Fibroblast of gingiva (primary cell): ENCODE measurements at places on chromosomes 12 and 14.

DNA sequence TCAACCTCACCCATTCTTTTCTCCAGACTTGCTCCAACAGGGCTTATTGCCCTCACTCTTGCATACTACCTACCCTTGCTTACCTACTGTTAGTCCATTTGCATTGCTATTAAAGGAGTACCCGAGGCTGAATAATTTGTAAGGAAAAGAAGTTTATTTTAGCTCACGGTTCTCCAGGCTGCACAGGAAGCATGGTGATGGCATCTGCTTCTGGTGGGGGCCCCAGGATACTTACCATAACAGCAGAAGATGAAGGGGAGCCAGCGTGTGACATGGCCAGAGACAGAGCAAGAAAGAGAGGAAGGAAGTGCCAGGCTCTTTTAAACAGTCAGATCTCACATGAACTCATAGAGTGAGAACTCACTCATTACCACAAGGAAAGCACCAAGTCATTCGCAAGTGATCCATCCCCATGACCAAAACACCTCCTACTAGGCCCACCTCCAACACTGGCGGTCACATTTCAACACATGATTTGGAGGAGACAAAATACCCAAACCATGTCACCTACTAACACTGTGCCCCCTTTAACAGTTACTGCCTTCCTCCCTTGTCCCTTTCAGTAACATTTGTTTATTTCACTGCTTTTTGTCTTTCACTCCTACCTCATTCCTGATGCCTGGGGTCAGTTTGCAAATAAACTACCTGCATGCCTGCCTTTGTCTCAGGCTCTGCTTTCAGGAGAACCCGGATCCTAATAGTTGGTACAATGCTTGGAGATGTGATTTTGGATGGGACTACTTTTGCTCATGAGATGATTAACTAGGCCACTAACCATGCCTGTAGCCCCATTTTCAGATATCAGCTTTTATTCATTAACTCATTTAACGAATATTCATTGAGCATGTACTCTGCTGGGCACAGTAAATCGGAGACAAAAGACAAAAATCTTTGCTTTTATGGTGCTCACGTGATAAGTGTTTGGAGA lies 41.6 kb upstream of the CSRP2 start:
- DNase-seq, result no peak

DNA sequence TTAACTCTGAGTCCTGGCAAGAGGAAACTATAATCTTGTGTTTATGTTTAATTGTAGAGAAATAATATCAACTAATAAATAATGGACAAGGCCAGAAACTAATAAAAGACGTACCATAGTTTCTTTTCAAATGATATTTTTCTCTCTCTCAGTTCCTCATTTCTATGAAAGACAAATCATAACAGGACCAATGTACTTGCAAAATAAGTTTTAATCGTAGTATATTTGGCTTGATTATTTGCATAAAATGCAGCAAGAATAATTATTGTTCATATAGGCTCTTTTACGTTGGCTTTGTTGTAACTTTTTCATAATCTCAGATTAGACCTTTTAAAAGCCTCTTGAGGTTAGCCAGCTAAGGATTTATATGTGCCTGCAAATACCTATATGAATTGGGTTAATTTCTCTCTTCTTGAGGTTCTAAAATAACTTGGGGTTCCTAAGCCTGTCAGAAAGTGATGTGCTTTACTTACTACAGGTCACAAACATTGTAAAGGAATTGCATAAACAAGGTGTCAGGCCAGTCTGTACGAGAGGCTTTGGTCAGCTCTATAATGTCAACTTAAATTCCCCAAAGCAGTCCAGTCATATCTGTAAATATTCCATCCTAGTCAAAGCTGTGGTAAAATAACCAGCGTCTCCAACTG lies 152.8 kb upstream of the PTPRQ start:
- no peak for DNase-seq

GRCh38 chr12:72081777-72082176 lies 143.1 kb downstream of the TPH2 start:
- no peak for DNase-seq

- DNase-seq, result no peak
Measured at GRCh38 chr14:75732888-75733287, 71.8 kb downstream of the TTLL5 start.

DNA sequence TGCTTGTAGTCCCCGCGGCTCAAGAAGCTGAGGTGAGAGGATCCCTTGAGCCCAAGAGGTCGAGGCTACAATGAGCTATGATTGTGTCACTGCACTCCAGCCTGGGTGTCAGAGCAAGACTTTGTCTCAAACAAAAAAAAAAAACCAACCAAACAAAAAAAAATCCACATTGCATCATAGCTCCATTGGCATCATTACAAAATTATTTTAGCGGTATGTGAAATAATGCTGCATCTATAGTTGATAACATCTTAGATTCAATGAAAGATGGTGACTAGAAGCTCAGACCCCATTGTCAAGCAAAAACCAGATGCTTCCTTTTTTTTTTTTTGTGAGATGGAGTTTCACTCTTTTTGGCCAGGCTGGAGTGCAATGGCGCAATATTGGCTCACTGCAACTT lies 14.8 kb upstream of the PTHLH start:
- no peak for DNase-seq

GRCh38 chr14:77613201-77613600 lies 3.2 kb downstream of the SPTLC2 start:
- no peak for DNase-seq

- DNase-seq, result no peak
Measured at GRCh38 chr14:32367516-32367915, 38.4 kb downstream of the AKAP6 start.

- DNase-seq, result peak; percentile 86
Measured at GRCh38 chr12:15757553-15758255, 31.5 kb downstream of the EPS8 start.
